ENCODE measurements at places on chromosomes 4 and X. TPM values are rescaled to one million over a fixed set of nuclear protein-coding genes. Genes with fewer than 3 reads are reported as not detected.
A peak's percentile ranks its signal among the peaks of the same experiment; 100 is the strongest.

DNA sequence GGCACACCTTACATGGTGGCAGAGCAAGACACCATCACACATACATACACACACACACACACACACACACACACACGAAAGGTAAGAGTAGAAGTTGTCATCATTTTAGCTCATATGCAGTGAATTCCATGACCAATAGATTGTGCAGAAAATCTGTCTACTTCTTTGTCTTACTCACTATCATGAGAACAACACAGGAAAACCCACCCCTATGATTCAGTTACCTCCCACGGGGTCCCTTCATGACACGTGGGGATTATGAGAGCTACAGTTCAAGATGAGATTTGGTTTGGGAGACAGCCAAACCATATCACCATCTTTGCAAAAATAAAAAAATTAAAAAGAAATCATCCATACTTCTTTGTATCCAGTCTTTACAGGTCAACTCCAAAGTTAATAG, 221.1 kb downstream of the BMPR1B start:
- no peak for DNase-seq

DNA sequence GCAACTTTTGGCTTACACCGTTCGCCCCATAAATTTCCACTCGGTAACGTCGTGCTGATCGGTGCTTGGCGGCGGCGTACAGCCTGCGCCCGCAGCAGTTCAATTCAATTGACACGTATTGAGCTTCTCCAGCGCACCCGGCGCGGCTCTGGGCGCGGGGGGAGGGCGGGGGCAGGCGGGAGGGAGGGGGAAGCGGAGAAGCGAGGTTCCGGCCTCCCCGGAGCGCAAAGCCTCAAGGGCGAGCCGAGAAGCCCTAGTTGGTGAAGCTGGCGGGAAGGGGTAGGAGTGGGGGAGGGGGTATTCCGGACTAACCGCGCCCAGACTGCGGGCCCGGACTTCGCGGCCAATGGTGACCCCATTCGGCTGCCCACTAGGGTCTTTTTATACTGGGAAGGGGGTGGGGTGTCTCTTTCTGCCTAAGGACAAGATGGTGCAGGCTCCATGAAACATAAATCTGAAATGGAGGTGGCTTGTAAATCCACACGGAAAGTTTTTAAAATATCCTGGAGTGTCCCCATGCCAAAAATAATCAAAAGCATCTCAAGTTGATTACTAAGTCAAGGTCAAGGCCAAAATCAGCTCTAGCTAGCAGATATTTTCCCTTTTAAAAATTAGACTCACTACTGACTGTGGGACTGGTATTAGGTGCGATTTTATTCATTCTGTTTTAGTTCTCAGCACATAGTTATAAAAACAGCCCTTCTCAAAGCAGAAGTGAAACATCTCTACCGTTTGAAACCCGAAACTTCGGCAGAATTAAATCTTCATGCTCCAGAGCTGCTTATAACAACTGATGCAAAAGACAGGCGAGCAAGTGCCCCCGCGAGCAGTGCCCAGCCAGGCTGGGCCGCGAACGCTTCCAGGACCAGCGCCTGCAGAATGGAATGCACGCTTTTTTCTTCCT, 1.5 kb upstream of the BCOR start:
- DNase-seq = peak; percentile 55

DNA sequence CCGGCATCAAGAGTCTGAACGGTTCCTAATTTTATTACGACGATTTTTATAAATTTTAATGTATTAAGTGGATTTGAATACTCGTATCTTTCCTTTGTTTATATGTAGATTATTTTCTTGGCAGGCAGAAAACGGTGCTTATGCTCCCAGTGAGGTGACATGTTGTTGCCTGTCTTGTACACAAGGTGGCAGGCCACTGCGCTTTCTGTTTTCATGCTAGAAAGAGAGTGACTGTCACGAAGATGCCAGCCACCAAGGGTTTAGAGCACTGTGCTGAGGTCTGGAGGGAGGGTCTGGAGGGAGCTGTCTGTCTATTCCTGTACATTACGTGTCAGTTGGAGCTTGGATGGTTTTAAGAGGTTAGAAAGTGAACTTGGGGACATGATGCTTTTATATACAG, 87.7 kb downstream of the SHROOM2 start:
- DNase-seq = peak; percentile 66

DNA sequence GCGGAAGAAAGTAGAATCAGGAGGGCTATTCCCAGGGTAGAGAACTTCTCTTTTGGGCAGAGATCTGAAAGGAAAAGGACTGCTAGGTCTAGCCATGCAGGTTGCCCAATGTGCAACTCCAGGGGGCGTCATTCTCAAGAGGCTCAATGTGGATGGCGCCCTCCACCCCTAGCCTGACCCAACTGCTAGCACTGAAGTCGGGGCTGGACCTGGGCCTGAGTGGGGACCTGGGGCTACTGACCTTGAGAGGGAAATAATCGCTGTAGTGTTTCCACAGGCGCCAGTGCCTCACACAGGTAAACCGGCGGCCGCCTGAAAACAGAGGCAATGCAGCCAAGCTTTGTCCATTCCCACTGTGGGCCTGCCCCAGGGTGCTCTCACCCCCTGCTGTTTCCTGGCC, 6.1 kb downstream of the AWAT2 start:
- DNase-seq = no peak

The KIAA1210 gene
- total RNA-seq = 11.8 TPM

DNA sequence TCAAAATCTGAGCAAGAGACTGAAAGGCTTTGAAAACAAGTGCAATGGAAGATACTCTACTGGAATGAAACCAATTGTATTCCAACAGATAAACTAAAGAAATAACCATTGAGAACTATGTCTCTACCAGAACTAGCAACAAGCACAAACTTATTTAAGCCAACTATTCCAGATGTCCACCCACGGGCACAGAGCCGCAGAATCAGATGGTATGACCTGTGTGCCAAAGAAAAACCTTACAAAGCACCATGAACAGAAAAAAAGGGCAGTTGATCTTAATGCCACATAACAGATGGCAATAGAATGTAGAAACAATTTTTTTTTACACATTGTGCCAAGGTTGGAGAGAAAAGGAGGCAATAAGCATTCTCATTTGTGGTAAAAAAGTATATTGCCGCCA, 269.3 kb upstream of the ADGRL3 start:
- DNase-seq = no peak

The HGFAC gene
- 0.22 TPM for total RNA-seq

The HS6ST2 gene
- total RNA-seq = 1.4 TPM

DNA sequence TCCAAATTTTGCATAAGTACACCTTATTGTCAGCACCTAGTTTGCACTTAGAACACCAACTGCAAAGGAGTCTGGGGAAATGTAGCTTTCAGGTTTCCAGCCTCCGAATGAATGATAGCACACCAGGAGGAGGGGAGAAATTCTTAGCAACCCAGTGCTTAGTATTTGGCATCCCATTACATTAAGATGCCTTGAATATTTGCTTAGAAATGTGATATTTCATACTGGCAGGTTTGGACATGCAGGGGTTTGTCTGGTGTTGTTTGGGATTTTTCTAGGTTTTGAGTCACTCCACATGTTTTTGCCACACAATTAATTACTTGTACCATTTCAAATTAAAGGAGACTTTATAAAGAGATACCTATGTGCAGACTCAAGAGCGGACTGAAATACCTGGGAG, 60.3 kb upstream of the CAMK2D start:
- no peak for DNase-seq

GRCh38 chrX:153973127-153974002, 811 bp downstream of the TMEM187 start:
- no peak for DNase-seq

- DNase-seq = no peak
Observed at GRCh38 chrX:40248822-40249221, 151.1 kb upstream of the BCOR start.

DNA sequence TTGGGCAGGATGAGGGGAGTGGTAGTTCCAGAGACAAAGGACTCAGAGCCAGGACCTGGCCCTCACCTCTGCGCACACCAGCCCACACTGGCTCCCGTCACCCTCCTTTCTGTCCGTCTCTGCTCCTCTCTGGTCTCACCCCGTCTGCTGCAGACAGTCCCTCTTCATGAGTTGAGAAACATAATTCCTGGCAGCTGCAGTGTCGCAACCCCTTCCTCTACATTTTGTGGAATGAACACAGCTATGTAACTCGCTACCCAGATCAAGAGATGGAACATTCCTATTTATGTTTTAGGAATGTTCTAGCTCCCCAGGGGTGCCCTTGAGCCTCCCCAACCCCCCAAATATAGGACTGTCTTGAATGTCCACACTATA, 59.3 kb downstream of the SHROOM2 start:
- no peak for DNase-seq

DNA sequence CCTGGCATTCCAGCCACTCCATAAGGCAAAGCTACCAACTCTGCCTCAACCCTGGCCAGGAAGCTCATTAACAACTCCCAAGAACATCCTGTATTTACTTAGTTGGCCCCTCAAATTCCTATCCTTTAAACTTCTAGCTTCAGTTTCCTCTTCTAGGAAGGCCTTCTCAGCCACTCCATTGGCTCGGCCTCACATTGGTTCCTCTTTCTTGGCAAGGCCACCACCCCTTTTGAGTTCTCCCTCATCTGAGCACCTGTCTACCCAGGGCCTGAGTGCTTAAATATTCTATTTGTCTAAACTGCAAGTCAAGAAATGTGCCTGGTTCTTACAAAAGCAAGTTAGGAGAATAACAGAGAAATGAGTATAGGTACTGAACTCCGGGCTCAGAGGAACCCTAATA, 10.0 kb downstream of the SMC1A start:
- DNase-seq = no peak

DNA sequence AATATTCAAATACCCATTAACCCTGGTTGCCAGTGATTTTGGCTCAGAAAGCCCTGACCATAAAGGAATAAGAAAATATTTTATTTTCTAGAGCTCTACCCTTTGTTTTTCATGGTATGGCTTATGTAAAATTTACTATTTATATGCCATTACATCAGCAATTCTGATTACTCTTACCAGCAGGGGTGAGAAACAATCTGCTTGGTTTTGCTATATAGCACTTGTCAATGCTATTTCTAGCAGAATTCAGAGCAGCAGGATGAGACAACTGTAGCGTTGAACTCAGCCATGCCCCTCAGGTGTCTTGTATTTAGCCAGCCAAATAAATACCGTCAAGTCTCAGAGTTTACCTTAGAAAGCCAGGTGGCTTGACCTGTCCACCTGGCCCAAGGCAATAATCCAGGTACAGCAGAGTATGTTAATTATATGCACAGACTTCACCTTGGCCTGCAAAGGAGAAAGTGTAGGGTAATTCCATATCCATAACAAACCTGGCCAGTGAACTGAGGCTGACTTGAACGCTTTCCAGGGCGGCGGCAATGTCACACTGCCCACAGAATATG, 1303.5 kb downstream of the RAPGEF2 start:
- no peak for DNase-seq
